ENCODE measurements at places on chromosomes 1 and 21. TPM values are rescaled to one million over a fixed set of nuclear protein-coding genes. Genes with fewer than 3 reads are reported as not detected.

The SELE gene
- not detected for total RNA-seq

GRCh38 chr1:150233359-150234308 is 2.3 kb downstream of the ANP32E start:
- DNase-seq = peak; percentile 34

DNA sequence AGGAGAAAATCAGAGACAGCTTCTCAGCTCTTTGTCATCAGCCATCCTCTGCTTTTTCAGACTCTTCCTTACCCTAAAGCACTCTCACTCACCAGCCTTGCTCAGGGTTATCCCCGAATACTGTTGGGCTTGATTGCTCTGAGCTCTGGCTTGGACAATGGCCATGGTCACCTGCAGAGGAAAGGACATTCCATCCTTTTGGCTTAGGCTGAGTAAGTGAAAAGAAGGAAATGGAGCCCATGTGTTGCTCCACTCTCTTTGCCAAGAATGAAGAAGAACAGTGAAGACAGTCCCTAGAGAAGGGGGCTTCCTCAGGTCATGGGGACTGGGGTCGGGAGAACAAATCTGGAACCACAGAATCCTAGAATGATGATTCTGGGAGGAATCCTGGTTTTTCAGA is 2.3 kb downstream of the MTMR11 start:
- no peak for DNase-seq

DNA sequence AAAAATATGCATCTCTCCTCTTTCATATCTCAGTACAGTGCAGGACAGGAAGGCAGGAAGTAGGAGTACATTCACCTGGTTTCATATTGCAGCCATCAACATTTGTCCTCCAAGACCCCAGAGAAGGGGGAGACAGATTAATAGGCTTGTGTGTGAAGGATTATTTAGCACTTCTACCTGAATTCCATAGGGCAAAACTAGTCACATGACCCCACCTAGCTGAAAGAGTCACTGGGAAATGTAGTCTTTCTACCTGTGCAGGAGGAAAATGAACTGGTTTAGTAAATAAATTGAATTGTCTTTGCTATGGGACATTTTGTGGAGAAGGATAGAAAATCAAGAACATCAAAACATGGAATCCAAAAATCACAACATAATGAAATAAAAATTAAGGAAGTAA is 13.9 kb upstream of the TRIM33 start:
- no peak for DNase-seq

The CCDC190 gene
- total RNA-seq = not detected

- DNase-seq = no peak
Observed at GRCh38 chr1:78691995-78692747, 42.5 kb downstream of the IFI44 start.

The ZNF683 gene
- total RNA-seq = not detected

The SLC44A5 gene
- 2.2 TPM for total RNA-seq

- DNase-seq = no peak
Observed at GRCh38 chr1:213369465-213369864, 318.4 kb downstream of the RPS6KC1 start.

The KRTAP7-1 gene
- not detected for total RNA-seq

DNA sequence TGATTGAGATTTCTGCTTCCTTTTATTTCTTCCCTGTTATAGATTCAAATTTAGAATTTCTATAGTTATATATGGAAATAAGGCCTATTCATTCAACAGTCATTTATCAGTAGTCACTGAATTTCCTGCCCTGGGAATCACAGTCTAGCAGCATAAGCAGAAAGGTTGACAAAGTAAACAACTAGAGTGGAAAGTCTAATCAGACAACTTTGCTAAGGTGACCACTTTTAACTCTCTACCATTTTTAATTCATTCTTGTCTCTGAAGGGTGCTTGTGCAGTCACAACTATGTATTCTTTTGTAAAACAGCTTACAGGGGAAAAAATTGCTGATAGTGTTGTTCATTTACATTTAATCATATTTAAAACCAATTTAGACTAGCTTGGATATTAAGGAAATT is 66.1 kb upstream of the PLA2G4A start:
- no peak for DNase-seq

- DNase-seq = no peak
Observed at GRCh38 chr1:26350701-26351589, 3.0 kb downstream of the CRYBG2 start.

- no peak for DNase-seq
Observed at GRCh38 chr1:229377429-229377828, 34.6 kb upstream of the CCSAP start.

The KCNH1 gene
- 0.22 TPM for total RNA-seq

DNA sequence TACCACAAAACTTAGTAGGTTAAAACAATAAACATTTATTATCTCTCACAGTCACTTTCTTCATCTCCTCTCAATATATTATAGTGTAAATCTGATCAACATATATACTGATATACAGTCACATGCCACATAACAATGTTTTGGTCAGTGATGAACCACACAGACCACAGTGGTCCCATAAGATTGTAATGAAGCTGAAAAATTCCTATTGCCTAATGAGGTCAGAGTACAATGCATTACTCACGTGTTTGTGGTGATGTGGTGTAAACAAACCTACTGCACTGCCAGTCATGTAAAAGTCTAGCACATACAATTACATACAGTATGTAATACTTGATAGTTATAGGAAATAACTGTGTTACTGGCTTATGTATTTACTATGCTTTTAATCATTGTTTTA is 30.1 kb downstream of the OLFML3 start:
- no peak for DNase-seq

DNA sequence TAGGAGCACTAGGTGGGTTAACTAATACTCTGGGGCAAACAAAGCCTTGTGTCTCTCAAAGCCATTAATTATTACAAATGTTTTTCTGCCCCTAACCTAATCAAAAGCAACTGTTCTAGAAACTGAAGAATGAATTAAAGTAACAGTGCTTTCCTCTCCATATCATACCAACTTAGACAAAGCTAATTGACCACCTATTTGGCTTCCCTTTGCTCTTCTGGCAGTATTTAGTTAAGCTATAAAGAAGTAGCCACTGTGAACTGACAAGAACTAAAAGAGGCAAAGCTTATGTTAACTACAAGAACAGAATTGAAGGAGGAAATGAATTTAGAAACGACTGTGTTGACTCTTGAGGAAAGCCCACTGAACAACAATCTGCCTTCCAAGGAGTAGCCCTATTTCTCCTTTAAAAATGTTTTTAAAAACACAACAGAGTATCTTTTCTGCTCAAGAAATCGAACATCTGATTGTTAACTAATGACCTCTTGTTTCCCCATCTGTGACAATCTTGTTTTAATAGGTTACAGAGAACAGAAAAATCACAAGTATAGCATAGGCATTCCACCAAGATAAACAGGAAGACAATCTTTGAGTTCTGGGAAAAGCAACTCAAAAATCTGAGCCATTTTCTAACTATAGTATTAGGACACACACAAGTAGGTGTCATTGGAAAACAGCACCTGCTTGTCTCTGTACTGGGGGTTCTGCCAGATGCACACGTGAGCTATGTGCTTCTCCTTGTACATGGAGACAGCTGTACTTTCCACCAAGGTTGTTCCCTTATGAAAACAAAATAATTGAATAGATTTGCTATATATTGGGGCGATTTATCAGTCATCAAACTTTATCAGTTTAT is 3.1 kb upstream of the EGLN1 start:
- peak; percentile 86 for DNase-seq

- DNase-seq = no peak
Observed at GRCh38 chr1:175320804-175321203, 128.2 kb upstream of the KIAA0040 start.

GRCh38 chr1:227449051-227449450 is 114.3 kb upstream of the ZNF678 start:
- DNase-seq = no peak

- no peak for DNase-seq
Observed at GRCh38 chr1:19920132-19920710, 3.2 kb downstream of the PLA2G2E start.

The HIVEP3 gene
- 2.1 TPM for total RNA-seq

GRCh38 chr1:55204997-55205396 is 10.2 kb downstream of the USP24 start:
- no peak for DNase-seq

- DNase-seq = no peak
Observed at GRCh38 chr21:34771512-34772028, 102.8 kb downstream of the CLIC6 start.

DNA sequence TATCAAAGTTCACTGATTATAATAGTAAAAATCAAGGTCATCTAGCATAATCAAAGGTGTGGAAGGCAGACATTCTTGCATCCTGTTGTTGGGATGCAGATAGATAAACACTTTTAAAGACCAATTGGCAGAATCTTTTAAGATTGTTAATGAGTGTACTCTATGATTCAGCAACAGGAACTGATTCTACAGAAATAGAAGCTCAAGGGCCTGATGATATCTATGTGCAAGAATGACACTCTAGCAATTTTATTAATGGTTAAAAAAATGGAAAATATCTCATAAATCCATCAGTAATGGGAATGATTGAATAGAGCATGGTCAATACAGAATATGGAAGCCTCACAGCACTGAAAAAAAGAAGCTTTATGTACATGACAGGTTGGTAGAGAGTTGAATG is 2.2 kb upstream of the ATP1A4 start:
- no peak for DNase-seq

DNA sequence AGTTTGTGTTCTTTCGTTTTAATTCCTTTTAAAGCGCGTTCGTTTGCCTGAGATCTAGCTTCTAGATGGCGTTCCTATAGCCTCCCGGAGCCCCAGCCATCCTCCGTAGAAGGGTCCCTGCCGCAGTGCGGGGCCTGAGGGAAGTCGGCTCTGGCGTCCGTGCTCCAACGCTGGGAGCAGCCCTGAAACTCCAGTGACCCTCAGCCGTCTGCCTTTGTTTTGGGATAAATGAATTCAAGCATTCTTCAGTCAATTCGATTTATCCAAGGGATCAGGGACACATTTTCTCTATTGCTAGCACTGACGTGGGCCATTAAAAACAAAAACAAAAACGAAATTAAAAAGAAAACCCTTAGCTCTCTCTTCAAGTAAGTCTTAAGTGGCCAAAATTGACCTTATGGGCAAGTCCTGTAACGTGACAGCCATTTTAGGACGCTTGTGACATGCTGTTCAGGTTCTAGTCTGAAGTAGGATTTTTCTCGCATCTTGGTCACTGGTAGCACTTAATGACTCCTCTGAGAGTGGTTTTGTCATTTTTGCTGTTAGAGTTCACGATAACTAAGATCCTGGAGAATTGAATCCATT is 742 bp upstream of the HSPA13 start:
- no peak for DNase-seq

The APCS gene
- total RNA-seq = not detected

The GNAI3 gene
- 1.4 TPM for total RNA-seq

DNA sequence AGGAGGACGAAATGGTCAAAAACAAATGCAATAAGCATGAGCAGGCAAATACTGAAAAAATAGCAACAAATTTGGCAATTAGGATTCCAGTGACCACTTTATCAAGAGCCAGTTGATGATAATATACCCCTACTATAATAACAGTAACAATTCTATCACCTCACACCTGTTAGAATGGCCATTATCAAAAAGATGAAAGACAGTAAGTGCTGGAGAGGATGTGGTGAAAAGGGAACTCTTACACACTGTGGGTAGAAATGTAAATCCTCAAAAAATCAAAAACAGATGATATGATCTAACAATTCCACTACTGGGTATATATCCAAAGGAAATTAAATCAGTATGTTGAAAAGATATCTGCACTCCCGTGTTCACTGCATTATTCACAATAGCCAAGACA is 114.3 kb upstream of the GFI1 start:
- no peak for DNase-seq

The HTR1D gene
- total RNA-seq = not detected

The NBPF3 gene
- 0.89 TPM for total RNA-seq

DNA sequence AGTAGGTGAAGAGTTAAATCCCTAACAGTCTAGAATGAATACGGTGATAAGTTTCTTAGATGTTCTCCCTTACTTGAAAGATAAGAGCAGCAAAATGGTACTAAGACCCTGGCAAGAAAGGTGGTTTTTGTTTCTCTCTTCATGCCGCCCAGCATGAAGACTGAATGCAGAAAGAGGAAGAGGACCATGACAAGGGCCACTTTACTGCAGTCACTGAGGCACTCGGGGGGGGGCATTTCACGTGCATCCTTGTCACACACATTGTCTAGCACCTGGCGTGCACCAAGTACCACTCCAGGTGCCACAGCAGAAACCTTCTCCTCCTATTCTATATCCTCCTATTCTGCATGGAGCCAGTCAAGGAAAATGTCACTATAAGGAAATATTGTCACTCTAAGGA is 222.0 kb downstream of the TOMM20 start:
- DNase-seq = no peak

DNA sequence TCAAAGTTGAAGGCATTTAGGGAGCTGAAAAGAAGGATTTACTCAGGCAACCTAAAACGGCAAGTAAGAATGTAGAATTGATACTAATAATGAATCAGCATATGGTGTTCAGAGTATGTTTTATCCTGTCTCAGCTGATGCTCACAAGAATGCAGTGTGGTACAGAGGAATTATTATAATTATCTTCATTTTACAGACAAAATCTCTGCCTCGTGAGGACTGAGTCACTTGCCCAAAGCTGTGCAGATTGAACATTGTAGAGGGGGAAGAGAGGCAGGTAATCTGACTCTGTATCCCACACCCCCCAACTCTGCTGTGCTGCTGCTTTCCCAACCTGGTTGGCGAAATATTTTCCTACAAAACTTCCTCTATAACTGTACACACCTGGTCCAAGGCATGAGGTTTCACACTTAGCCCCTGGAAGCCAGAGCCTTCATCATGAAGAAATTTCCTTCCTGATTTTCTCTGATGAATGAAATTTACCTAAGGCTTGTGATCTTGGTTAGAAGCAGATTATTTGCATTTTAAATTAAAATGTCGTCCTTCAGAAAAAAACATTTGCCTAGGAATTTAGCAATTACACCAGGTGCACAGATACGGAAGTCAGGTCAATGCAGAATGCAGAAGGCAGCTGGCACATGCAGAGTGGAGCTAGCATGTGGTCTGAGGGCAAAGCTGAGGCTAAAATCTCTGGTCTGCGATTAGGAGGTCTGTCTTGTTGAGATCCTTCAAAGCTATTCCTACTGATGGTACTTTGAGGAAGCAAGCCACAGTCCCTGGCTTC is 52.8 kb downstream of the DPT start:
- DNase-seq = no peak

The MPL gene
- 0.11 TPM for total RNA-seq

- DNase-seq = no peak
Observed at GRCh38 chr1:23102289-23102688, 66.4 kb downstream of the LUZP1 start.

- DNase-seq = no peak
Observed at GRCh38 chr1:33177996-33178540, 3.8 kb downstream of the TRIM62 start.

GRCh38 chr1:44417351-44418021 is 12.4 kb downstream of the RNF220 start:
- no peak for DNase-seq

The SLC6A9 gene
- total RNA-seq = 0.73 TPM

- peak; percentile 30 for DNase-seq
Observed at GRCh38 chr1:2966449-2967328, 54.6 kb upstream of the ACTRT2 start.

- DNase-seq = no peak
Observed at GRCh38 chr1:222953585-222953984, 138.7 kb downstream of the DISP1 start.

GRCh38 chr21:41899426-41900202 is 20.5 kb upstream of the PRDM15 start:
- no peak for DNase-seq
